ENCODE measurements at places on chromosomes 13 and 19.

DNA sequence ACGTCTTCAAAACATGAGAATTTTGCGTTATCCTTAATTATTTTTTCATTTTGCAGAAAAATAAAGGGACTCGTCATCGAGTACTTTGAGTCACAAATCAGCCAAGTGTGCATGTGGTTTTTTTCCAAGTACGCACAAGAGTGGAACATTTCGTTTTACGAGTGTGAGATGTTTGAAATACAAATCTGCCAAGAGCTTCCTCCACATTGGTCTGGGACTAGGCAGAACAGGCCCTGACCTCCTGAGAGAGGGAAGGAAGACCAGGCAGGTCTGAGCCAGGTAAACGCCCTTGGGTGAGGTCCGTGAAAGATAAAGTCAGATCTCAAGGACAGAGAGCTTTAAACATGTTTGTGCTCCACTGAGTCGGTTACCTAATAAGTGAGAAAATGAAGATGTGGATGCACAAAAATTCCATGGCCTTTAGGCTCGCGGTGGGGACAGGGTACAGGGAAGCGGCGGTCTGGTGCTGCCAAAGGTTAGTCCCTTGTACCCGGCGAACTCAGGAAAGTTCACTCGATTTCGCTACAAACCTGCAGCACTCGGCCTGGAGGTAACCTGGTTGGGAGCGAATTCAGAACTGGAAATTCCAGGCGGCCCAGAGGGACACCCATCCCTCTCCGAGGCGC is 473 bp upstream of the ITM2B start:
- no peak for DNase-seq

- no peak for DNase-seq
These were observed 8.7 kb downstream of the NR2F6 start for GRCh38 chr19:17236811-17237543.

GRCh38 chr13:88124142-88124541 is 453.0 kb downstream of the SLITRK5 start:
- DNase-seq, result no peak

- no peak for DNase-seq
These were observed 191.6 kb downstream of the UQCRFS1 start for GRCh38 chr19:29021232-29021916.
